ENCODE measurements at places on chromosomes 2 and 18. TPM values are rescaled to one million over a fixed set of nuclear protein-coding genes. Genes with fewer than 3 reads are reported as not detected.

GRCh38 chr2:237012577-237013267 is 73.0 kb upstream of the COPS8 start:
- DNase-seq = no peak

DNA sequence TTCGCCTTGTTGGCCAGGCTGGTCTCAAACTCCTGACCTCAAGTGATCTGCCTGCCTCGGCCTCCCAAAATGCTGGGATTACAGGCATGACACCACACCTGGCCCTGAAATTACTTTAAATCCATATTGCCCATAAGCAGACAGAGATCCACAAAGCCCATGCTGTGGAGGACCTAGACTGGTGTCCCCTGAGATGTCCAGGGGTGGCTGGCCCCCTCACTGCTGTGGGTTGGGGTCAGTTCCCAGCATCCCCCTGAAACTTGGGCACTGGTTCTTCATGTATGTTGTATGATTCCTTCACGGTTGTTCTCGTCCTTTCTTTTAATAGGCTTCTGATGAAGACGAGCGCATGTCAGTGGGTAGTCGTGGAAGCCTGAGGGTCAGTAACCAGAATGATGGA is 78.1 kb upstream of the RBM44 start:
- no peak for DNase-seq

DNA sequence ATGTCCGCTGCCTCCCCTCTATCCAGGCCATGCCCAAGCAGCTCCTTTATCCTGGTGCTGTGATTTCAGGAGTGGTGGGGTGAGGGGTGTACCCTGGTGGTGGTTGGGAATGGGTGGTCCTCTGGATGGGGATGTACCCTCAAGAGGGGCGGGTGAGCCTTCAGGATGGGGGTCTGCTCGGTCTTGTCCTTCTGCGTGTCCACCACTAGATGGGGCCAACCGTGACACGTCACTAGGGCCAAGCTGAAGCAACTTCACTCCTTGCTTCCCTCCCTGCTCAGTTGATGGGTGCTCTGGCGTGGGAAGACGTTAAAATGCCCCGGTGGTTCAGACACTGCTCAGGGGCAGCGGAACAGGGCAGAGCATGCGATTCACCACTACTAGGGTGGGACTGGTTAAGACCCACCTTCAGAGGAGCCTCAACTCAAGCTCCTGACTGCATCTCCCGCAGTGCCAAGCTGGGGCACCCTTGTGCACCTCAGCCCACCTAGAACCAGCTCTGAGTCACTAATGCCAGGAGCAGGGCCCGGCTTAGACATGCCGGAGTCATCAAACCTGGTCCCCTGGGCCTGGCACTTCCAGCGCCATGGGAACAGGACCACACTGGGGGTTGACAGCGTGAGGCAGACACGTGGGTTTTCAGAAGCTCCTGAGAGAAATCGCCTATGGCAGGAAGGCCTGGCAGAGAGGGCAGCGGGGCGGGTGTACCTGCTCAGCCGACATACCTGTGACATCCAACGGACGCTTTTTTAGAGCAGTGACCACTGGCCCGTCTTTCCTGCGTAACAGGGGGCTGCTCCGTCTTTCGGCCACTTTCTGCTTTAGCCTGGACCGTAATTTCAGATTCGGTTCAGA is 256.7 kb downstream of the HDAC4 start:
- DNase-seq = no peak

SERTAD2 gene
- 17.9 TPM for total RNA-seq

GRCh38 chr2:120455390-120455789 is 109.5 kb downstream of the INHBB start:
- DNase-seq = no peak

DNA sequence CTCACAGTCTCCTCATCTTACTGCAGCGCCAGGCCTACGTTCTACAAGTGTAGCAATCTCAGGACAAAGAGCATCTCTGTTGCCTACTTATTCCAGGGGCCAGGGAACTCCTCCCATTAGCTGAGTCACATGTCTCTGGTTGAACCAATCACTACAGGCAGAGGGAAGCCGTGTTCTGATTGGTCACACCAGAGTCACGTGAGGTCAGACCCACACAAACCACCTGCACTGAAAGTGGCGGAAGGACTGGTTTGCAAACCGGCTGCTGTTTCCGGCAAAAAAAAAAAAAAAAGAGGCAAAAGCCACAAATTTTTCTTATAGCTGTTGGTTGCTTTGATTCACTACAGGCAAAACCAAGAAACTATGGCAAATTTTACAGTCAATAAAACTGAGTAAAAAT is 21.9 kb upstream of the USP14 start:
- DNase-seq = no peak

GRCh38 chr2:137771064-137771463 is 193.2 kb upstream of the HNMT start:
- DNase-seq = no peak

GRCh38 chr2:216925006-216925405 is 65.1 kb upstream of the TNP1 start:
- no peak for DNase-seq

DNA sequence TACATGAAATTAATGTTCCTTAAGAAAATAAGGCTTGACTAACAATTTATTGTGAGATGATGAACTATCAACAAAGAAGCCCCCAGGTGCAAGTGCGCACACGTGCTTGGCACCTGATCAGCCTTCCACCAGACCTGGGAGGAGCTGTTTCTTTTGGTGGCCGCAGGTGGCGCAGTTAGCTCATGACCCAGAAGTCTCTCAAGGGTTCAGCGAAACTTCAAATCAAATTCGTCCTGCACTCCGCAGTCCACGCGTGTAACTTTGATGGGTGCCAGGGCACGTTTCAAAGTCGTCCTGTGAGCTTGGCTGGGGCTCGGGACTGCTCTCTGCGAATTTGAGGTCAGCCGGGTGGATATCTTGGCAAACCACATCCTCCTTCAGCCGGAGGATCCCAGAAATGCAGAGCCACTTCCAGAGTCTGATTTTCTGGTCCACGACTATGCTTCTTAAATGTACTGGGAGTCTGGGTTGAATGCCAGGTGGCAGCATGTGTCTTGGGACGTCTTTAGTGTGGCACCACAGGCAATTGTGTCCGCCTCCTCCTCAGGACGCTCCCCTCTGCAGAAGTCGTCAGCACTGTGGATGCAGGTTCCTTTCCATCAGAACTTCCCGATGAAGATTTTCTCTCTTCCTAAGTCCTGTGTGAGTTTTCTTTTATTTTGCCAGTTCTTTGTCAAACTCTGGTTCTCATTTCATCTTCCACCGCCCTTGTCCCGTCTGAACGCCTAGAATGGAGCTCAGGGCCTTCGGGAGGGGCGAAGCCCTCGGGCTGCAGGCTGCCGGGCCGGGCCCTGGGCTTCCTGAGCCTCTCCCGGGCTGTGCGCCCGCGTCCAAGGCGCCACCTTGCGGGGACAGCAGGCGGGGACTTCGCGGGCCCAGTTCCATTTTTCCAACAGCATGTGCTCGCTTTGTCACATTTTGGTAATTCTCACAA is 61.3 kb upstream of the RAPGEF4 start:
- DNase-seq = peak; percentile 49

DNA sequence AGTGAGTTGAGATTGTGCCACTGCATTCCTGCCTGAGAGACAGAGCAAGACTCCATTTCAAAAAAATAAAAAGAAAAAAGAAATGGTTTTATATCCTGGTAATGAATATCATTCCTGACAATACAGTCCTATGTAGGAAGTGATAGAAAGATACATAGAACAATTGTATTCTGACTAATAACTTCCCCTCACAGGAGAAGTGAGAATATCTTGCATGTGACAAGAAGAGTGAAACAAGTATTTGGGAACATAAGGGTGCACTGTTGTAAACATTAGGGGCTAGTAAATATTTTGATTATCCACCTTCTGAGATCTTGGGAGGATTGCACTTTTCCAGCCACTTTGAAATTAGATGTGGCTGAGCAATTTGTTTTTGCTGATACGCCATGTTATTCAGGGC is 40.7 kb downstream of the KLHL14 start:
- DNase-seq = no peak

GRCh38 chr2:96867756-96868554 is 1.9 kb downstream of the SEMA4C start:
- DNase-seq = peak; percentile 64

GRCh38 chr2:163756588-163756987 is 20.8 kb upstream of the FIGN start:
- no peak for DNase-seq

DNA sequence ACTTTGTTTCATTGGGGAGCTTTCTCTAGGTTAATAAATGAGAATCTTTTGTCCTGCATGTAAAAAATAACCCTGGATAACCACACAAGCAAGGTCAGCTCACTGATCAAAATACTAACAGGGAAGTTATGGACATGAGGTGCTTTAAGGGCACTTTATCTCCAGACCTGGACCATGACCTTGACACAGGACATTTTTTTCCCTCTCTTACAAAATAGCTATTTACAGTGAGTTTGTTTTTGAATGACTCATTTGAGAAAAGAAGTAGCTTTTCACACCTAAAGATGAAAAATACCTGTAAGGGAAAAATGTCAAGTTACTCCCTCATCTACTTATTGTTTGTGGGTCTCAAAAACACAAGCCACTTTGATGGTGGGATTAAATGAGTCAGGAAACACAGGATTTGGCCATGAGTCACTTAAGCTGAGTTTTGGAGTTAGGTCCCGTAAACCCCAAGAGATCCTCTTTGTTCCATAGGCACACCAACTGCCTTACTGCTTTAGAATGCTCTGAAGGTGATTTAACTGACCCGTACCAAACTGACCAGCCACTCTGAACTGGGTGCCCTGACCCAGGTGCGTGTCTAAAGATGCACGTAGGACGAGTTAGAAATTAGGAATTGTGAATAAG is 479.3 kb upstream of the NXPH2 start:
- no peak for DNase-seq

DNA sequence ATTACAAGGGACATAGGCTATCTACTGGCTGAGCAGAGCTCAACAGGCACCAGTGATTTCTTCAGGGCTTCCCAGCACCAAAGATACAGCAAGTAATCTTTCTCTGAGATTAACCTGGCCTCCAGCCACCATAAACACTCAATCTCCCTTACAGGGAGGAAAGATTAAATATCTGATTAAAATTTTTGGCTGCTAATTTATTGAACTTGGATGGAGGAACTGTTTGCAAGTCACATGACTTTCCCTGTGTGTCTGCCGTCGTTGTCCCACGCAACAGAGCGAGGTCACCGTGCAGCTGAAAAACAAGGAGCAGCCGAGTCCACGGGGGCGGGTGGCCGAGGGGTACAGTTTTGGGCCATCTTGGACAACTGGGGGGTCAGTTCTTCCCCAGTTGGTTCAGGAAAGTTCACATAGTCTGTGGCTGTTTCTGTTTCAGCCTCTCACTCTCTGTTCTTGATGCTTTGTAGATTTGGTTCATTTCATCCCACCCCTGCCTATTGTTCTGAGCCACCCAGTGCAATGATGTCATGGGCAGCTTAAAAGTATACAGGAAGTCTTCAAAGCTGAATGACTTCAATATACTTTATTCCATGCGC is 186.8 kb upstream of the CTAGE1 start:
- peak; percentile 87 for DNase-seq

GPR45 gene
- not detected for total RNA-seq

GRCh38 chr2:240287496-240288086 is 147.1 kb upstream of the OTOS start:
- DNase-seq = no peak

- DNase-seq = no peak
Observed at GRCh38 chr18:34330308-34330707, 105.6 kb upstream of the NOL4 start.

DNA sequence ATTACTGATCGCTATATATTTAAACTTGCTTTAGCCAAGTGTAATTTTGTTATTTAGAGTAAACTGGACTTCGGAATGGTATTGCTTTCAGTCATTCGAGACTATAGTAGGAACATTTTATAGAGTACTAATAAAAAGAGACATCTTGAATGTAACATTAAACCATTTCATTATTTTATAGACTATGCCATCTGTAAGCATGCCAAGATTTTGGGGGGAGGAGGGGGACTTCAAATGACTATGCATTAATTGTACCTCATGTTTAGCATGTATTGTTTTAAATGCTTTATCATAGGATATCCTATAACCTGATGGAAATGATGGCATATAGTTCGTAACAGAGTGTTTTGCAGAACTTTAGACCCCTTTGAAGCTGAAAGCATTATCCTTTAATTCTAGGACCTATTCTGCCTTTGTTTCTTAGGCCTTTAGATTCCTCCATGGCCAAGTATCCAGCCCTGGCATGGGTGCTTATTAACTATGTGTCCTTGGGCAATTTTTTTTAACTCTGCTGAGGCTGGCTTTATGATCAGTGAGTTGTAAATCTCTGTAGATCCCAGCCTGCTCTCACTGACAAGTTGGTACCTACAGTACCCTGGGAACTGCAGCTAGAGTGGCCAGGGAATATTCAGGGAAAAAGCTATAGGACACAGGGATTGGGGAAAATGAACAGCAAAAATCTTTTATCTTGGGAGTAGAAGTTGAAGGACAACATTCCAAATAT is 93.4 kb downstream of the PARD3B start:
- no peak for DNase-seq
